Stimulated activated CD4-positive, alpha-beta T cell treated with anti-CD3 and anti-CD28 coated beads, Interleukin-2, amount 100 ng/mL, for 24 hours (primary cell): ENCODE measurements at places on chromosomes 4 and X.

DNA sequence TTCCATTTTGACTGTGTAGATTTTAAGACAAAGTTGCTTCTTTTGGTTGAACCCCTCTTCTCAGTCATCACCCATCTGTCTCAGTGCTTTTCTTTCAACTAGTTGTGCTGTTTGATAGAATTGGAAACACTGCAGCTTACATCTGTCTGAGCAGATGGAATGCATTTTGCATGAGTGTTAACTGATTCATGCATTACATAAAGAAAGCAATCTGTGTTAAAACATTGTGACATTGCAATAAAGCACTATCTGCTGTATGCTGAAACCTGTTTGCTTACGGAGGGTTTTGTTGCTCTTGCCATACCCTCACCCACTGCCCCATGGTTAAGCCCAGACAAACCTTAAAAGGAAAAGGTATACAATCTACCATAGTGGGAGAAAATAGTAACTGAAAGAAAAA lies 47.4 kb downstream of the NRK start:
- no peak for DNase-seq

GRCh38 chr4:16150716-16151115 lies 66.9 kb upstream of the PROM1 start:
- no peak for DNase-seq

- DNase-seq: no peak
These were observed 103.1 kb downstream of the PHEX start for GRCh38 chrX:22135171-22135711.

GRCh38 chr4:74230902-74231499 lies 73.1 kb downstream of the MTHFD2L start:
- DNase-seq: no peak

DNA sequence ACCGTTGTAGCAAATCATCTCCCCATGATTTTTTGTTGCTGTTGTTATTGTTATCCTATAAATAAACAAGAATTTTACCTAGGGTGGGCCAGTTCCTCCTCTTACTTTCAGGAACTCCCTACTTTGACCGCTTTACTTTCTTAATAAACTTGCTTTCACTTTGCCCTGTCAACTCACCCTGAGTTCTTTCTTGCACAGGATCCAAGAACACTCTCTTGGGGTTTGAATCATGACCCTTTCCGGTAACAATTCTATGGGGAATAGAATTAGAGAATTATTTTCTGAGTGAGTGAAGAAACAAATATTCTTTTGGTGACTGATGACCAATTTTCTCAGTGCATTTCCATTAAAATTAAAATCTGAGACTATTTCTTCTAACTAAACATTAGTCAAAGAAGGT lies 584.0 kb upstream of the TENM3 start:
- no peak for DNase-seq

- DNase-seq: no peak
These were observed 190.0 kb upstream of the AR start for GRCh38 chrX:67353651-67354370.

- DNase-seq: no peak
These were observed 372.3 kb upstream of the SPOCK3 start for GRCh38 chr4:167606551-167606950.

DNA sequence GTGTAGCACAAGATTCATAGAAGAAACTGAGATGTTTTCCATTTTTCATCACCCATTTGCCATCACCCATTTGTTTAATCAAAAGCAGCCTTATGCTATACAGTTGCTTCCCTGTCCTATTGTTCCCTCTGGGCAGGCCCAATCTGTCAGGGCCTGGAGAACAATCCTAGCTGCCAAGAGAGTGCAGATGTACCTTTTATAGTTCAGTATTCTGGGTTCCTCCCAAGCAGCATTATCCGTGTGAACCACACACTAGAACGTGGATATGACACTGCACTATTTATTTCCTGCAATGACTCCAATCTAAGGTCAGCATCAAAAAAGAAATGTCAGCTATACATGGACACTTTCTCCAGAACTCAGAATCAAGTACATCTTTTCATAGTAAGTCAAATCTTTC lies 269.0 kb downstream of the ADGRA3 start:
- DNase-seq: no peak

DNA sequence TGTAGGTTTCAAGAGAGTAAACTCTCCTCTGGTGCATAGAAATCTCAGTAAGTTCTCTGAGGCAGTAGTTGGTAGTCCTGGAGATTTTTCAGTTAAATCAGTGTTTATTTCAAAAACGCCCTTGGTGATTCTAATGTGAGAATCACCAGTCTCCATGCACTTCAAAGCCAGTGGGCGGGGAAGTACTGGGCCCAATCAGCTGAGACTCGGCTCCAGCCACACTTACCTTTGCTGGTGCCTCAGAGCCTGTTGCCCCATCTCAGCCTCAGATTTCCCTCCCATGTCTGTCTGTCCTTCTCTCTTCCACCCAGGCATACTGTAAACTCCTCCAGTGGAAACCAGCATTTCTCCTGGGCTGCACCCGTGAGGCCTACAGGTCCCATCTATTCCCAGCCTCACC lies 7.4 kb upstream of the MGST2 start:
- DNase-seq: peak; percentile 10

GRCh38 chr4:86019362-86019761 lies 340.5 kb downstream of the MAPK10 start:
- DNase-seq: no peak

DNA sequence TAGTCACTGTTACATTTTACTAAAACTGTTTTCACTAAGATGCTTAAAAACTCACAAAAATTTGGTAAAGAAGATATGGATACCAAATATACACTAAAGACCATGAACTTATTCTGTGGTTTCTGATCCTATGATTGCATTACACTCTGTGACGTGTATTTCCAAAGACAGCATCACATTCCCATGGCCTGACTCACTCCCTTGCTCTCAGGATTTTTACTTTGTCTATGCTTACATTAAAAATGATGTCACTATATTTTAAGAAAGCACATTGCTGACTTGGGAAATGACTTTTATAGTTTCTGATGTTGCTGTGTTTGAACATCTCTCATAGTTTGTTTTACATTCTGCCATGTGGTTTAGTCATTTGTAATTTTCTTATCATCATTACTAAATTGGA lies 327.9 kb upstream of the MAGEB18 start:
- no peak for DNase-seq

DNA sequence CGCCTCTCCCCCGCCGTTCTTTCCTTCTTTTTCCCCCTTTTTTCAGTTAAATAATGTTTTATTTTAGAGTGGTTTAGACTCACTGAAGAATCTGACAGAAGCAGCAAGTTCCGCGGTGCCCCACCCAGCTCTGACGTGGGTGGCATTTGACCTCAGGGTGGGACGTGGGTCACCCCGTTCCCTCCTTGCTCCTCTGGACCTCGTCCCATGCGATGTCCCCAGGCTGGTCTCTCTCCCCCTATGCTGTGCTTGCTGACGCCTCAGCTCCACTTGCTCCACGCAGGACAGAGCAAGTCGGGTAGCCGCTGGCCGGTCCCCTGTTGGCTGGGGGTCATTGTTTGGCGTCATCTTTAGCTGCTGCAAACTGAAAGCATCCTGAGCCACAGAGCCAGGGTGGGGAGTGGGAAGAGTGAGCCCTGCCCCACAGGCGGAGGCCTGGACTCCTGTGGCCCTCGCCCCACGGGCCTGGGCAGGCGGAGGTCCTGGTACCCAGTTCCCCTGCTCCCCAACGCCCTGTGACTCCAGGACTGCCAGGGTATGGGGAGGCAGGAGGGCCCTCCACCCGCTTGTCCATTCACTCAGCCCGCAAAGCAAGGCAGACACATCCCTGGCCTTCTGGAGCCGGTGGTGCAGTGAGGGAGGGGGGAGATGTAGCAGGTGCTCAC lies 30.8 kb downstream of the TRMT44 start:
- DNase-seq: no peak

- no peak for DNase-seq
These were observed 139.1 kb downstream of the MAB21L2 start for GRCh38 chr4:150720973-150721518.

DNA sequence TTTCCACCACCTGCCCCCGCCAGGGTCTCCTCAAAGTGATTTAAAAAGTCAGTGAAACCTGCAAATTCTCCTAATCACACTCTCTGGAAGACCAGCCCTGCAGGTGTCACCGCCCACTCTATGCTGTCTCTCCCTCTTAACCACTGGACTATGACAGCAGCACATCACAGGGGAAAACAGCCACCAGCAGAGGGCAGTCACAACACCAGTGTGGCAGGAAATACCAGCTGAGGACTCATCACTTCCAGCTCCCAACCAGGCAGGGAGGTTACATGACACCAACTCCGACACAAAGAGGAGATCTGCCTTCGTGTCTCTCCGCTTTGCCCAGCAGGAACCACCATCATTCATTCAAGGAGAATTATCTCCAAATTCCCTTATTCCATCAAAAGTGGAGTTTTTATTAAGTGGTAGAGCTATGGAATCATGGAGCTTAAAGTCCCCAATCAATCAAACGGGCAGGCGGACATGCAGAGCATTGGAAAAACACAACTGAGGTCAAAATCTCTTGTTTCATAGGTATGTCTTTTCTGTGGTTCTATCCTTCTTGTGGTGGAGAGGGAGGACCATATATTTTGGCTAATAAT lies 91.3 kb downstream of the NSUN7 start:
- peak; percentile 90 for DNase-seq

DNA sequence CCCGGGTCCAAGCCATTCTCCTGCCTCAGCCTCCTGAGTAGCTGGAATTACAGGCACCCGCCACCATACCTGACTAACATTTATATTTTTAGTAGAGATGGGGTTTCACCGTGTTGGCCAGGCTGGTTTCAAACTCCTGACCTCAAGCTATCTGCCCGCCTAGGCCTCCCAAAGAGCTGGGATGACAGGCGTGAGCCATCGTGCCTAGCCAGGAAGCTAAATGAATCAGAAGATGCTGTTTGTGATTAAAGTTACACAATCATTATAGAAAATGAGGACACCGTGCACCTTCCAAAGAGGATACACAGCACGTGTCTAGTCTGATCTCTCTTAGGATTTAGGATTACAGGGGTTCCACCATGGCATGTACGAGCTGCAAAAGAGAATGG lies 99.6 kb downstream of the DHRSX start:
- DNase-seq: no peak

DNA sequence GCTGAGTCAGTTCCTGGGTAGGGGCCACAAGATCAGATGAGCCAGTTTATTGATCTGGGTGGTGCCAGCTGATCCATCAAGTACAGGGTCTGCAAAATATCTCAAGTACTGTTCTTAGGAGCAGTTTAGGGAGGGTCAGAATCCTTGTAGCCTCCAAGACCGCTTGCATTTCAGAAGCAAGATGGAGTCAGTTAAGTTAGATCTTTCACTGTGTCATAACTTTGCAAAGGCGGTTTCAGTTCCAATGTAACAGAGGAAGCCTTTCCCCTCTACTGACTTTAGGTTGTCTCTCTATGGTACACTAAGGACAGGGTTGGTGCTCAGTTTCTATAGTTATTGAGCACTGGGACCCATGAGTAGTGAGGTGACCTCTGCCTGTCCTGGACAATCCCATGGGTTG lies 127.3 kb upstream of the WDR1 start:
- DNase-seq: no peak

GRCh38 chr4:187666697-187667494 lies 328.7 kb upstream of the ZFP42 start:
- no peak for DNase-seq

DNA sequence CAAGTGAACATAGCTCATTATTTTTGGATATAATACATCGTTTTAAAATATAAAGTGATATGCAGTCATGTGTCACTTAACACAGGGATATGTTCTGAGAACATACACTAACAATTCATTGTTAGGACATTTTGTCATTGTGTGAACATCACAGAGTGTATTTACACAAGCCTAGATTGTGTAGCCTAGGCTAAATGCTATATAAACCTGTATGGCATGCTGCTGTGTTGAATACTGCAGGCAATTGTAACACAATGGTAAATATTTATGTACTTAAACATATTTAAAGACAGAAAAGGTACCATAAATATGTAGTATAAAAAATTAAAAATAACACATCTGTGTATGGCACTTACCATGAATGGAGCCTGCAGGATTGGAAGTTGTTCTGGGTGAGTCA lies 44.9 kb upstream of the GPRIN3 start:
- no peak for DNase-seq

DNA sequence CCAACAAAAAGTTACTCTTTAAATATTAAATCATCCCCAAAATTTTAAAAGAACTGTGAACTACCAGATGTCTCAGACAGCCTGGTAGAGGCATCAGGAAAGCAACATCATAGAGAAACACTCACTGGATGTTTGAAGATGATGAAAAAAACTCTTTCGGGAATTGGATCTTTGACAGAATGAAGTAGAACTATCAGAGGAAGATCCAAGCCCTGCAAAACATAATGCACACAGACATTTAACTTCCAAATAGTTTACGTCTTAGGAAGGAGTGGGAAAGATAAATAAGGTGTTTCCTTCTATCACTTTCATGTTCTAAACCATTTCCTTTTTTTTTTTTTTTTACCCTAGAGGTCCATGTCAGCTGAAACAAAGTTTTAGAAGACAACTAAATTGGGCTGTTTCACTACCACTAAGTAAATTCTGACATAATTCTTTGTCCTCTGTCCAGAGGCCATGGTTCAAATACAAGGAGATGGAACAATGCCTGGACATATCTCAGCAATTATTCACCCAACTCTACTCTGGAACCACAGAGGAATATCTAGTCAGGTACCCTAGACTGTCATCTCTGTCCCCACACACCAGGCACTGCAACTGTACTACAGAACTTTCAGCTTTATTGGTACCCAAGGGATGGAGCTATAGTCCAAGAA lies 217.7 kb upstream of the INTU start:
- DNase-seq: no peak

GRCh38 chr4:1990676-1991075 lies 18.1 kb downstream of the NELFA start:
- DNase-seq: no peak

DNA sequence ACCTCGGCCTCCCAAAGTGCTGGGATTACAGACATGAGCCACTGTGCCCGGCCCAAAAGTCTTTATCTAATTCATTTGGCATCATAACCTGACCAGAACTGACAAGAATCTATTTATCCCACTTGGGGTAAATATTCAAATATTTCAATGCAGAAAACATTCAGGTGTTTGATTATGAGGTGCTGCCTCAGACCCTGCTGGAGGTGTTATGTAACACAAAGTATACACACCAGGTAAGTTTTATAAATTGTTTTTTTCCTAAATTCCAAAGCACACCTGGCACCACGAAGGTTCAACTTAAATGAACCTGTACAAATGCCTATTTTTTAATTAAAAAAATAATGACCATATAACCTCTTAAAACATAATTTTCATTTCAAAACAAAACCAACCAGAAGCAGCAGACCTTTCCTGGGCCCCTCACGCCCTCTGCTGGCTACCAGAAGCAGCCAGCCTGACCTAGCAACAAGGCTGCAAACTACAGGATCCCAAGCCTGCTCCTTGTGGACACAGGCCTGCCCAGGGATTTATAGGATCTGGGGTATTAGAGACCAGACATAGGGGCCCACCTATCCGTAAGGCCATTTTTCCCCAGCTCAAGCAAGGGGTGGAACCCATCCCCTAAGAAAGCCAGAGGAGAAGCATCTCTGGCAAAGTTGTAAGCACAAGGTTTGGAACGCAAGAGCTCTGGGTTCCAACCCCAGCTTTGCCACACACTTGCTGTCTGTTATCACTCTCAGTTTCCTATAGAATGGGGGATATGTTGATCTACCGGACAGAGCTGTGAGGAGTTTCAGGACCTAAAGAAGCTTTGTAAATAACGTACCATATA lies 11.7 kb downstream of the OTUD5 start:
- DNase-seq: peak; percentile 53

- DNase-seq: peak; percentile 47
These were observed 95.7 kb downstream of the CPZ start for GRCh38 chr4:8688041-8688907.
